ENCODE measurements at places on chromosomes 3 and 15. TPM values are rescaled to one million over a fixed set of nuclear protein-coding genes. Genes with fewer than 3 reads are reported as not detected.

DNA sequence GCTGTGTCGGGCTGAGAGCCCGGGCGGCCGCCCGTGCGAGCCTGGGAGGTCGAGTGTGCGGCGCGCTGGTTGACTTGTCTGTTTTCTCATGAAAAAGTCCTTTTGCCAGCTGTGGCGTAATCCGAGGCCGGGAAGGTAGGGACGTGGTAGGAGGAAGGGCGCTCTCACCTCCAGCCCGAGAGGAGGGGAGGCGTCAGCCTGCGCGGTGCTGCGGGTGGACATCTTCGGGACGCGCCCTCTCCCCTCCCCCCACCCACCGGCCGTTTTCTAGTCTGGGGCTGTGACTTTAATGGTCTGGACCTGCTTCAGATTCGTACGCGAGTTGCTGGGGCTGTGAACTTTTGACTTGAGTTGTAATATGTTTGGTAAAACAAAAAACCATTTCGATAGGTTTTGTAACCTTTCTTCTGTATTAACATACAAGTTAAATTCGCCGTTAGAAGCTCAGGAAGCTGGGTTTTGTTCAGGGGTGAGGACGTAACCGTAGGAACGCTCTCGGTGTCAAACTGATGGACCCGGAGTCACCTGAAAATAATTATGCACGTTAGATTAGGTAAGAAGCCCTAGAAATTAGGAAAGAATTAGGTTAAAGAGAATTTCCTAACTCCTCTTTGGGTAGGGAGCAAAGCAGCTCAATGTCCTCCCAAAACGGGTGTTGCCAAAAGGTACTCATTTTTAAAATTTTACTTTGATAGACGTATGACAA is 762 bp downstream of the NCK1 start:
- no peak for DNase-seq

- DNase-seq, result no peak
These were observed 111.6 kb upstream of the NR2E3 start for GRCh38 chr15:71698742-71699141.

The MINAR1 gene
- total RNA-seq, result not detected

- DNase-seq, result no peak
These were observed 22.5 kb downstream of the CHST14 start for GRCh38 chr15:40493089-40493840.

DNA sequence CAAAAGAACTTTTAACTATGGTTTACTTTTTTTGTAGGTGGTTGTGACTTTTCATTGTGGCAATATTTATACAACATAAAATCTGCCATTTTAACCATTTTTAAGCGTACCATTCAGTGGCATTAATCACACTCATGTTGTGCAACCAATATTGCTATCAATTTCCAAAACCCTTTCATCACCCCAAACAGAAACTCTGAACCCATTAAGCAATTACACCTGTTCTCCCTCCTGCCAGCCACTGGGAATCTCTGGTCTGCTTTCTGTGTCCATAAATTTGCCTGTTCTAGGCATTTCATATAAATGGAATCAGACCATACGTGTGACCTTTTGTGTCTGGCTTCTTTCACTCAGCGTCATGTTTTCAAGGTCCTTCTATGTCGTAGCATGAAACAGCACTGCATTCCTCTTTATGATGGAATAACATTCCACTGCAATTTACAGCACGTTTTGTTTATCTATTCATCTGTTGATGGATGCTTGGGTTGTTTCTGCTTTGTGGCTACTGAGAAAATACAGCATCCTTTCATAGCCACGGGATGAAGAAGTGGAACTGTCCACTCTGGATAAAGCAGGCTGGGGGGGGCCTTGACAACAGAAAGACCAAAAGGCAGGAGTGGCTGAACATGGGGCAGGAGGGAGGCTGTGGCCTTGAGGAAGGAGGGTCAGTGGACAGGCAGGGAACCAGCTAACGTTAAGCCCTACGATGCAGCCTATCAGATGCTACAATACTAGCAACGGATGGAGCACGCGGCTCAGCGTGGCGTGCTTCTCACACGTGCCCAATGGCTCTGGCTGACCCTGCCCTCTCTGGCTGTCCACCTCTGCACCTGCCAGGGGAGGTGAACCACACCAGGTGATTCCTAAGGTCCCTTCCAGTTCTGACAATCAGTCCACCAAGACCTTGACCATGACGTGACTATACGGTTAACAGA is 110.9 kb downstream of the SEC22A start:
- DNase-seq, result no peak

The PLXND1 gene
- 607 TPM for total RNA-seq

GRCh38 chr3:15629860-15630597 is 28.5 kb downstream of the BTD start:
- DNase-seq, result no peak

- no peak for DNase-seq
These were observed 37.4 kb downstream of the SYN2 start for GRCh38 chr3:12041446-12042041.

GRCh38 chr3:143239031-143239430 is 119.5 kb downstream of the CHST2 start:
- DNase-seq, result no peak

- DNase-seq, result no peak
These were observed 84.2 kb upstream of the ABHD2 start for GRCh38 chr15:89003865-89004725.

All from upper lobe of left lung (tissue), 6 donors.